ENCODE measurements at places on chromosomes 1 and 21.
A peak's percentile ranks its signal among the peaks of the same experiment; 100 is the strongest.

DNA sequence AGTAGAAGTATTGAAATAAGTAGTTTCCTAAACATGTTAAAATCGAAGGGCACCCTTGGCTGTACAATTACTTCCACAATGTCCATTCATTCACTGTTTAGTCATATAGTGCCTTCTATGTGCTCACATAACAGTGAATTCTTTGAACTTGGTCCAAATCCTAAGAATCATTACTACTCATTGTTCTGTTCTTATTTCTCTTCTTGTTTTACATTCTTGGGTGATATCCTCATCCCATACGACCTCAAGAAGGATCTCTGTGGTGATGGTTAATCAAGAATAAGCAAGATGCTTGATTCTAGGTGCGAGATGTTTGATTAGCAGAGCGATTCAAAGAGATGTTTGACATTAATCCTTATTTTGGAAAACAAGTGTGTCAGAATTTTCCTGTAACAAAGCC is 667.4 kb upstream of the ZP4 start:
- DNase-seq = no peak

DNA sequence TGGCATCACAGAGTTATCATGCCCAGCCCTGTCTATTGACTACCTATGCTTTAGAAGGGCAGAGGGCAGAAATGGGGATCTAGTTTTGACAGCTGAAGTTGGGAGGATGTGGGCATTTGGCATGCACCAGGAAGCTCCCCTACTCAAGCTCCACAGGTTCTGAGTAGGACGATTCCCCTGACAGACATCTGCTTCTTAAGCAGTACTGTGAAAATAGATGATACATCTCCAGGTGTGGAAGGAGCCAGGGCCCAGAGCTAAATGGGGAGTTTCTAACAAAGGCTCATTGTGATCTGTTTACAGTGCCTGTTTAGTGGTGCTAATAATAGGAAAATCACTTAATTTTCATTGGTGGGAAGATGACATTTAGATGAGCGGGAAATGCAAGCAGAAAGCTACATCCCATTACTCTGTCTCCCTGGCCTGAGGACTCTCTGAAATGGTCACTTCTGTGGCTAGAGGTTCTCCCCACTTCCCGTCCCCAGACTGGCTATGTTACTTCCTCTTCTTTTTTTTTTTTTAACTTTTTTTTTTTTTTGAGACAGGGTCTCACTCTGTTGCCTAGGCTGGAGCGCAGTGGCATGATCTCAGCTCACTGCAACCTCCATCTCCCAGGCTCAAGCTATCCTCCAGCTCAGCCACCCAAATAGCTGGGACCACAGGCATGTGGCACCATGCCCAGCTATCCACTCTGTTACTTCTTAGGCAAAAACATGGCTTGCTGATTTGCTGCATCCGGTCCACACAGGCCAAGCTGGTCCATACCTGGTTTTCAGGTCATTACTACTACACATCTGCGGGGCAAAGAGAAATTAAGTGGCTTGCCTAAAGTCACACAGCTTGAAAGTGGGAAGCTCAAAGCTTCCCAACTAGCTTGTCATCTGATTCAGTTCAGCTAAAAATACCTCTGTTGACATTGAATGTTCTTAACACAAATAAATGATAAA is 23.2 kb upstream of the CNIH3 start:
- DNase-seq = peak; percentile 89

GRCh38 chr21:33682992-33683627 is 40.8 kb downstream of the ITSN1 start:
- no peak for DNase-seq

- no peak for DNase-seq
Measured at GRCh38 chr1:187237542-187237941, 408.8 kb downstream of the PLA2G4A start.

Data from RPMI8226 (cell line).